Astrocyte of the cerebellum (primary cell): ENCODE measurements at places on chromosomes 6 and 20.

GRCh38 chr20:5402903-5403531 lies 86.3 kb upstream of the PROKR2 start:
- DNase-seq, result no peak

DNA sequence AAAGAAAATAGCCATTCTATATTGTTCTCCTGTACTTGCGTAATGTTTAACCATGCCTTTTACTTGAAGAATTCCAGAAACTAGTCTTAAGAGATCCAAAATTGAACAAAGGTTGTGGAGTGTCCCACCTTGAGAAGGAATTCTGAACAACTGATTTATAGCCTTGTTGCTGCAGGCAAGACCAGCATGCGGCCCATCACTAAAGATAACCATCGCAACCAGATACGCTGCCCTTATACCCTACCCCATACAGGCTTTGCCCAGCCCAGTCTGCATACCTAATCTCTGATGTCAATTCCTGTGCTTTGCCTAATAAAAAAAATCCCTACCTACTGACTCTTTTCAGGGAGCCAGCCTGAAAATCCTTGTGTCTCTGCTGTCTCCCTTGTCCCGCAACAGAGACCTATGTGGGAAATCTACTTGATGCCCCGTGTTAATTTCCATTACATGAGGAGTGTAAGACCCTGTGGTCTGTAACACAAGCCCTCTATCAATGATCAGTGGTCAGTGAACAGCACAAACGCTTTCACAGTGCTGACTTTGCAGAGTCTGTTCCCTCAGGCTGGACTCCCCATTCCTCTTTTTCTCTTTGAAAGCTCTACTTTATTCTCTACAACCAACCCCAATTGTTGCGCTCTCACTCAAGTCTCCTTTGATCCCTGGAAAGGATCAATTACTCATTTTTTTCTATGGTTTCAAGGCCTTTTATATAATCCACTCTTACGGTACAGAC lies 125.7 kb upstream of the BTBD3 start:
- DNase-seq, result no peak

DNA sequence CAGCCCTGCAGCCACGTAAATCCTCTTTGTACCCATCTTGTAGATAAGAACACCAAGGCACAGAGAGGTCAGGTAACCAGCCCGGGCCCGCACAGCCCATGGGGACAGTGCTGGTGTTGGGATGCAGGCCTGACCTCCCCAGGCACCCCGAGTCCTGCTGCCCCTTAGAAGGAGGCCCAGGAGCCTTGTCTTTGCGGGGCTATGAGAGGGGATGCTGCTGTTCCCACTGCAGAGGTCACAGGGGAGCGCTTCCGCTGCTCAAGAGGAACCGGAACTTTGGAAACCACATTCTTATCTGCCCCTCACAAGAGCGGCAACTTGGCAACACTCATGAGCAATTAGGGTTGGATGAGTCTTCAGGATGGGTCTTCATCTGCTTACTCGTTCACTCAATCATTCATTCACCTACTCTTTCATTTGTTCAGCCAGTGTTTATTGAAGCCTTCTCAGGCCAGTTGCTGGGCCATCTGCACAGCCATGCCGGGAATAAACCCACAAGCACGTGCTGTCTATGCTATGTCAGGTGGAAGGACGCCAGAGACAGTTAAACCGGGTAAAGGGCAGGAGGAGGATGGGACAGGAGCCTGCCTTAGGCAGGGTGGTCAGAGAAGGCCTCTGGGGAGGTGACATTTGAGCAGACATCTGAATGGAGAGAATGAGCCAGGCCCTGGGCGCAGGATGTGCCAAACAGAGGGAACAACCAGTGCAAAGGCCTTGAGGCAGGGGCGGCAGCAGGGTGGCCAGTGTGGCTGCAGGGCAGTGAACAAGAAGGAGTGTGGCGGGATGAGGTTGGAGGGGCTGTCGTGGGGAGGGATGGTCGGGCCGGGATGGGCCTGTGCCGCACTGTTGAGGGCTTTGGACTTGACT lies 60.8 kb downstream of the RBM38 start:
- DNase-seq, result no peak

GRCh38 chr6:493840-494239 lies 102.3 kb downstream of the IRF4 start:
- DNase-seq, result no peak

DNA sequence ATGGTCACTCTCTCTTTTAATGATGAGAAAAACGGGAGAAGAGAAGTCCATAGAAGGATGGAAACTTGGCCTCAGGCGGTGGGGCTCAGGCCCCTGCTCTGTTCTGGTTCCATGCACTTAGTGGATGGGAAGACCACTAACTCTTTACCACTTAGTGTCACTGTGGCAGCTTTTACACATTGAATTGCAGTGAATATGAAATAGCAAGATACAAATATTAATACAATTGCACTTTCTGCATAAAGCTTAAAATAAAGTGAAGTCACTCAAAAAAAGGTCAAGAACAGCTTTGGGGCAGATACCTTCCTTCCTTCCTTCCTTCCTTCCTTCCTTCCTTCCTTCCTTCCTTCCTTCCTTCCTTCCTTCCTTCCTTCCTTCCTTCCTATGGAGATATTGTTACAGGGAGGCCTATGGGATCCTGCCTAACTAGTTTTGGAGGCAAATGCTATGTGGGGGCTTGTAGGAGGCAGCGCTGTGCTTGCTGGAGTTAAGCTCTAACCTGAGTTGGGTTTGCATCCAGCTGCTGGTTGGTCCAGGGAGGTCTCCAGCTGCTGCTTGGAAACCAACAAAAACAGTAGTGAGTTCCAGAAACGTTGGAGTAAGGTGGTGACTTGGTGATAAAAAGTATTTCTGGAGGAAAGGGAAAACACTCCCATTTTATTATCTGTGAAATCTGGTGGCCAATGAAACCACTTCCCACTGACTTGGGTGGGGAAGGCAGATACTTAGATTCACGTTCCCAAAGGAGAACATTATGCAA lies 62.3 kb upstream of the NKX2-2 start:
- DNase-seq, result no peak

- DNase-seq, result no peak
Measured at GRCh38 chr20:32442630-32443373, 84.7 kb downstream of the ASXL1 start.
